Fibroblast of lung (primary cell): ENCODE measurements at places on chromosomes 11 and 22. TPM values are rescaled to one million over a fixed set of nuclear protein-coding genes. Genes with fewer than 3 reads are reported as not detected.

OR52E8 gene
- not detected in 2 replicates for total RNA-seq

ST3GAL4 gene
- total RNA-seq: 25.2 and 36.8 TPM in 2 replicates

PANX3 gene
- total RNA-seq: not detected in 2 replicates

GAB4 gene
- total RNA-seq: not detected in 2 replicates

ME3 gene
- total RNA-seq: 50.7 and 63.2 TPM in 2 replicates

OR8D4 gene
- total RNA-seq: not detected in 2 replicates

RTN4RL2 gene
- 0.17 and 0.26 TPM in 2 replicates for total RNA-seq

SLC22A25 gene
- total RNA-seq: not detected in 2 replicates

HEPN1 gene
- total RNA-seq: not detected in 2 replicates

CNTF gene
- total RNA-seq: 0.77 and 1.2 TPM in 2 replicates

OR5P2 gene
- 0.17 TPM in 1 of 2 replicates, not detected in the other for total RNA-seq

NAALAD2 gene
- total RNA-seq: 0.66 and 0.77 TPM in 2 replicates
